Heart left ventricle (tissue), 16 donors: ENCODE measurements at places on chromosomes 3 and 15. TPM values are rescaled to one million over a fixed set of nuclear protein-coding genes. Genes with fewer than 3 reads are reported as not detected.
A peak's percentile ranks its signal among the peaks of the same experiment; 100 is the strongest.

DNA sequence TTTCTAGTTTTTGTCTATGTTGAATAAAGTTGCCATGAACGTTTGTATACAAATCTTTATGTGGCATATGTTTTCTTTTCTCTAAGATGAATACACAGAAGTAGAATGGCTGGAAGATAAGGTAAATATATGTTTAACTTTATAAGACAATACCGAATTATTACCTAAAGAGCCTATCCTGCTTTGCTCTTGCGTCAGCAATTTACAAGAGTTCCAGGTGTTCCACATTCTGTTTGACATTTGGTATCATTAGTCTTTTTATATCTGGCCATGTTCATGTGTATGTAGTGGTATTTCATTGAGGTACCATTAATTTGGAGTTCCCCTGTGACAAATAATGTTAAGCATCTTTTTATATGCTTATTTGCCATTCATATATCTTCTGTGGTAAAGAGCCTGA, 74.1 kb upstream of the TRIM42 start:
- H3K4me3 ChIP-seq: no peak overlapping the region
- DNase-seq: no peak
- H3K27ac ChIP-seq: no peak overlapping the region

- no peak for DNase-seq
- no peaks in the 10 kb centered on the region for H3K4me1 ChIP-seq
- H3K27me3 ChIP-seq: no peaks in the 10 kb centered on the region
- no peak overlapping the region for H3K27ac ChIP-seq
- no peaks in the 10 kb centered on the region for H3K36me3 ChIP-seq
These were observed 186.5 kb upstream of the GAP43 start for GRCh38 chr3:115436767-115437301.

Gene THPO
- not detected for total RNA-seq

Gene WDR93
- not detected for total RNA-seq

DNA sequence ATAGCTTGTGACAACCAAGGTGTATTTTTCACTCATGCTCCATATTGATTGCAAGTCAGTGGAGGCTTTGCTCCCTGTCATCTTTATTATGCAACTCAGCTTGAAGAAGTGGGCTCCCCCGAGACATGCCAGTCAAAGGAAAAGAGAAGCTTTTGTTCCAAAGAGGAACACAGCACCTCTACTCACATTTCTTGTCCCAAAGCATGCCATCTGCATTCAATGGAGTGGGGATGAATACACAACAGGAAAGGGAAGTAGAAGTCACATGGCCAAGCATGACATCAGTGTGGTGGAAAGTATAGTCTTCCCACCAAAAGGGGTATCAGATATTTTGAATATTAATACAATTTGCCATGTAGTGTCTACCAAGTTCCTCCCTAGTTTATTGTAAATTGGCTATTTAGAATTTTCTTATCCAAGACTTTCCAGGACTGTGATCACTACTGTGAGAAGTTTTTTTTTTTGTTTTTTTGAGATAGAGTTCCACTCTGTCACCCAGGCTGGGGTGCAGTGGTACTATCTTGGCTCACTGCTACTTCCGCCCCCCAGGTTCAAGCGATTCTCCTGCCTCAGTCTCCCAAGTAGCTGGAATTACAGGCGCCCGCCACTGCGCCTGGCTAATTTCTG, 114.5 kb downstream of the GMPS start:
- DNase-seq: no peak
- H3K4me3 ChIP-seq: no peak overlapping the region
- no peaks in the 10 kb centered on the region for H3K4me1 ChIP-seq
- H3K27me3 ChIP-seq: no peaks in the 10 kb centered on the region
- no peak overlapping the region for H3K27ac ChIP-seq

Gene RASGRP1
- 1.4 TPM for total RNA-seq

DNA sequence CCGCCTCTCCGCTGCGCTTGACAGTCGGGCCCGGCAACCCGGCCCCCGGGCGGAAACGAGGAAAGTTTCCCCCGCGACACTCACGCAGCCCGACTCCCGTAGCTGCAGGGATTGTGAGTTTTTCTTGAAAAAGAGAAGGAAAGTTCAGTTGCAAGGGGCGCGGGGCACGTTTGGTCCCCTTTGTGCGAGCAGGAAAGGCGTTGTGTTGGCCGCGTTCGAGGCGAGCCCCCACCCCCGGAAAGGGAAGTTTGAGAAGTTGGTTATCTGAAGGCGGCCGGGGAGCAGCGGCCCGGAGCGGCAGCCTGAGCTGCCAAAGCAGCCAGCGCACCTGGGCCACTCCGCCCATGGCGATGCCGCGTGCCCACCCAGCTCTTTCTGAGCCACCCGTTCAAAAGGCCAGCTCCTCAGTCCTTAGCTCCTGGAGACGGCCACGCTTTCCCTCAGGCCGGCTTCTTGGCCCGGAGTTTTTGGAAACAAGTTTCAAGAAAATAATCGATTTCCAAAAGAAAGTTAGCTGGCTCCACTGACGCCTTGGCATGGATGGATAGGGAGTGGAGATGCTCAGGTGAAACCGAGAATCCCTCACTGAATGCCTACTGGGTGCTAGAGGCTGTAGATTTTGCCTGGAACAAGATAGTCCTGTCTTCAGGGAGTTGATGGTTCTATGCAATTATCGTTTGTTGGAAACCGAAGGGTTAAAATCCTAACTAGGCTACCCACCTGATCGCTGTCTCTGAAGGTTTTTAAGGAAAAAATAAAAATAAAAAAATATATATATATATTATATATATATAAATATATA, 832 bp downstream of the TGFBR2 start:
- H3K36me3 ChIP-seq: no peaks in the 10 kb centered on the region
- peak overlapping the region; percentile 70 for H3K4me3 ChIP-seq
- H3K27me3 ChIP-seq: no peaks in the 10 kb centered on the region
- DNase-seq: peak; percentile 83
- peak overlapping the region; percentile 99 for H3K27ac ChIP-seq

DNA sequence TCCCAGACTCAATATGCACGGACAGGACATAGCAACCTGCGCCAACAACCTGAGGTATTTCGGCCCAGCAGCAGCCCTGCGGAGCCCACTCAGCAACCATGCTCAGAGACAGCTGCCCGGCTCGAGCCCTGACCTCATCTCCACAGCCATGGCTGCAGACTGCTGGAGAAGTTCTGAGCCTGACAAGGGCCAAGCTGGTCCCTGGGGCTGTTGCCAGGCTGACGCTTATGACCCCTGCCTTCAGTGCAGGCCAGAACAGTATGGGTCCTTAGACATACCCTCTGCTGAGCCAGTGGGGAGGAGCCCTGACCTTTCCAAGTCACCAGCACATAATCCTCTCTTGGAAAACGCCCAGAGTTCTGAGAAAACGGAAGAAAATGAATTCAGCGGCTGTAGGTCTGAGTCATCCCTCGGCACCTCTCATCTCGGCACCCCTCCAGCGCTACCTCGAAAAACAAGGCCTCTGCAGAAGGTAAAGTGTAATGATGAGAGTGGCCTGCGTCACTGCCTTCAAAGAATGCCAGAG, 25.5 kb downstream of the TMEM41A start:
- no peaks in the 10 kb centered on the region for H3K4me1 ChIP-seq
- no peak overlapping the region for H3K4me3 ChIP-seq
- peaks cover 24% of the 10 kb centered on the region for H3K36me3 ChIP-seq
- DNase-seq: no peak
- H3K27ac ChIP-seq: no peak overlapping the region
- no peaks in the 10 kb centered on the region for H3K27me3 ChIP-seq

DNA sequence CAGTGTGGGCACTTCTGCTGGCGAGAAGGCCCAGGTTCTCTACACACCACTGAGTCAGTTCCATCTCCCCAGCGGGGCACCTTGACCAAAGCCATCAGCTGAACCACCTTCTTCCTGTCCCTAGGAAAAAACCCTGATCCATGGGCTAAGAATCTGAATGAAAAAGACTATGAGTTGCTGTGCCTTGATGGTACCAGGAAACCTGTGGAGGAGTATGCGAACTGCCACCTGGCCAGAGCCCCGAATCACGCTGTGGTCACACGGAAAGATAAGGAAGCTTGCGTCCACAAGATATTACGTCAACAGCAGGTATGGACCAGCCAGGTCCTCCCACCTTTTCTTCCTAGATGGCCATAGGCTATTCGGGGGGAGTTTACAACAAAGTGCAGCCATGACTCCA, 29.1 kb downstream of the TF start:
- H3K4me1 ChIP-seq: no peaks in the 10 kb centered on the region
- no peak for DNase-seq
- no peaks in the 10 kb centered on the region for H3K27me3 ChIP-seq
- H3K36me3 ChIP-seq: no peaks in the 10 kb centered on the region
- H3K4me3 ChIP-seq: no peak overlapping the region

- no peak for DNase-seq
- H3K4me1 ChIP-seq: no peaks in the 10 kb centered on the region
- H3K27me3 ChIP-seq: no peaks in the 10 kb centered on the region
- H3K4me3 ChIP-seq: no peak overlapping the region
- no peaks in the 10 kb centered on the region for H3K36me3 ChIP-seq
These were observed 21.5 kb upstream of the NPTN start for GRCh38 chr15:73654659-73655058.

Gene MEF2A
- total RNA-seq: 169 TPM

DNA sequence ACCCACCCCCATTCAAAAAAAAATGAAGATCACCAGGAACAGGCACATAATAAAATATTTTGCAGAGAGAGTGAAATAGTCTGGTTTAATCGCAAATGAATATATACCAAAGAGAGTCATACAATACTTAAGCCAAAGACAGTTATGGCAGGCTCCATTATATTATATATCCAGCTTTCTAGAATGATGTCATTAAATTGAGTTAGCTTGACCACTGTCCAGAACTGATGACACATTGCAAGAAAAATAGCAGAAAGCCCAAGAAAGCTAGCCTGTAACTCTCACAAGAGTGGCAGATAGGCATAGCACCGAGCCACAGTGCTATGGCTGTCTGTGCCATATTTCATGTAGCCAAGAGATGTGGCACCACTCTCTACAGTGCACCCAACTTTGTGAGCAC, 231.9 kb upstream of the SEMA6D start:
- H3K4me1 ChIP-seq: no peaks in the 10 kb centered on the region
- no peak overlapping the region for H3K27ac ChIP-seq
- H3K4me3 ChIP-seq: no peak overlapping the region
- DNase-seq: no peak
- no peaks in the 10 kb centered on the region for H3K36me3 ChIP-seq

DNA sequence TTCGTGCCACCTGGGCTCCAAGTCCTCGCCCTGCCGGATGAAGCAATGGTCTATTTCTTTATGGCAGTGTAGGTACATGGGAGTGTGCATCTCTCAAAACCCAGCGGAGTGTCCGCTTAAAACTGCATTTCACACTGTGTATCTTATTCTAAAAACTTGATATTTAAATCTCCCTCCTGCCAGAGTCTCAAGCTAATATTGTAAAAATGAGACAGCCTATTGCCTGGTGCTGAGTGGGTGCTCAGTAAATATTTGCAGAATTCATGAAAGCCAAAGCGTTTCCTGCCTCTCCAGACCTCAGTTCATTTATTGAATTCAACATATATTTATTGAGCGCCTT, 330 bp upstream of the TBC1D2B start:
- peak overlapping the region; percentile 89 for H3K27ac ChIP-seq
- no peaks in the 10 kb centered on the region for H3K27me3 ChIP-seq
- peak overlapping the region; percentile 90 for H3K4me3 ChIP-seq
- H3K4me1 ChIP-seq: peaks cover 22% of the 10 kb centered on the region
- H3K36me3 ChIP-seq: no peaks in the 10 kb centered on the region

Gene RBPMS2
- total RNA-seq: 79.3 TPM

Gene PRTG
- 1.2 TPM for total RNA-seq

GRCh38 chr15:87522997-87523396, 733.5 kb downstream of the NTRK3 start:
- no peaks in the 10 kb centered on the region for H3K4me1 ChIP-seq
- H3K4me3 ChIP-seq: no peak overlapping the region
- DNase-seq: no peak
- no peaks in the 10 kb centered on the region for H3K36me3 ChIP-seq
- no peaks in the 10 kb centered on the region for H3K27me3 ChIP-seq
- no peak overlapping the region for H3K27ac ChIP-seq

GRCh38 chr3:67804089-67804488, 149.7 kb upstream of the SUCLG2 start:
- no peak overlapping the region for H3K4me3 ChIP-seq
- no peaks in the 10 kb centered on the region for H3K36me3 ChIP-seq
- H3K27ac ChIP-seq: no peak overlapping the region
- no peaks in the 10 kb centered on the region for H3K4me1 ChIP-seq

DNA sequence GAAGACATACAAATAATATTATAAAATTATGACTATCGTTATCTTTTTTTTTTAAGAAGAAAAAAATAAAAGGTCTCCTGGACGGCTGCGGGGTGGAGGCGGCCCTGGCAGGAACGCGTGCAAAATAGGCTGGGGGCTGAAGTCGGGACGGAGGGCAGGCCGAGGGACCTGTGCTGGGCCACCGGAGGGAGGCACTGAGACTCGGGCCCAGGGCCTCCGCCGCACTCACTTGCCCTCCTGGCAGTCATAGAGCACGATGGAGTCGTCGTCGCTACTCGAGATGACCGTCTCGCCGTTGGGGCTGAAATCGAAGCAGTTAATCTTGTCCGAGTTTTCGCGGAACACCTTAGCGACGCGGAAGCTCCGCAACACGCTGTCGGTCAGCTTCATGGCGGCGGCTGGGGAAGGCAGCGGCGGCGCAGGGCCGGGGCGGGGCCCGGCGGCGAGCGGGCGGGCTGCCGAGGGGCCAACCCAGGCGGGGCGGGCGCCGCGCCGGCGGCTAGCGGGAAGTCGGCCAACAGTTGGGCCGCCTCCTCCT, 408 bp downstream of the WDR82 start:
- no peaks in the 10 kb centered on the region for H3K27me3 ChIP-seq
- peak overlapping the region; percentile 75 for H3K4me3 ChIP-seq
- H3K4me1 ChIP-seq: peaks cover 31% of the 10 kb centered on the region
- H3K27ac ChIP-seq: peak overlapping the region; percentile 98
- H3K36me3 ChIP-seq: no peaks in the 10 kb centered on the region

Gene ALG1L2
- 0.38 TPM for total RNA-seq

DNA sequence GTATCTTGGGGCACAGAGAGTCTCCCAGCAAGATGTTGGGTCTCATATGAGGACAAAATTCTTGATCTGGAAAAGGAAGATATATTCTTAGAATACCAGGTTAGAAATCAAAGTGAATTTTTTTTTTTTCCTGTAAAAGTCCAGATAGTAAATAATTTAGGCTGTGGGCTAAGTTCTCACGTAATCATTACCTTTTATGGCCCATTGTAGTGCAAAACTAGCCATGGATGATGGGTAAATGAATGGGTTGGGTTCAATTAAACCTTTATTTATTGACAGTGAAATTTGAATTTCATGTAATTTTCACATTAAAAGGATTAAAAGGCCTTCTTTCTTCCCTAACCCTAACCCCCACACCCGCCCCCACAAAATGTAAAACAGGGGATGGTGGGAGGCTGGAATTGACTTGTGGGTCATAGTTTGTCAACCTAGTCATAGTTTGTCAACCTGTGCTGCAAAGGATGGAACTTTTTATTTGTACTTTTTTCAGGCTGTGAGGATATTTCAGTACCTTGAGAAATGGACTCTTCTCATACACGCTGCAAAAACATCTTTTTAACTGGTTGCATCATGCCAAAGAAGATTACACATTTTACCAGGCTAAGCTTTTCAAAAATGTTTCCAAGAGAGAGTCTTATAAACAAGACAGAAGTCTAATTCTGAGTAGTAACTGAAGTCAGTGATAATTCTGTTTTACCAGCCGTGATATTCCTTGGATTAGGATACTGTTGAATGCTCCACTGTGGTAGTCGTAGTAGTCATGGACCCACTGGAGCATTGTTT, 138.8 kb downstream of the AKAP13 start:
- peaks cover 31% of the 10 kb centered on the region for H3K4me1 ChIP-seq
- no peak overlapping the region for H3K27ac ChIP-seq
- no peaks in the 10 kb centered on the region for H3K27me3 ChIP-seq
- H3K36me3 ChIP-seq: no peaks in the 10 kb centered on the region
- no peak overlapping the region for H3K4me3 ChIP-seq
